Astrocyte of the cerebellum (primary cell): ENCODE measurements at places on chromosomes 7 and 10.

DNA sequence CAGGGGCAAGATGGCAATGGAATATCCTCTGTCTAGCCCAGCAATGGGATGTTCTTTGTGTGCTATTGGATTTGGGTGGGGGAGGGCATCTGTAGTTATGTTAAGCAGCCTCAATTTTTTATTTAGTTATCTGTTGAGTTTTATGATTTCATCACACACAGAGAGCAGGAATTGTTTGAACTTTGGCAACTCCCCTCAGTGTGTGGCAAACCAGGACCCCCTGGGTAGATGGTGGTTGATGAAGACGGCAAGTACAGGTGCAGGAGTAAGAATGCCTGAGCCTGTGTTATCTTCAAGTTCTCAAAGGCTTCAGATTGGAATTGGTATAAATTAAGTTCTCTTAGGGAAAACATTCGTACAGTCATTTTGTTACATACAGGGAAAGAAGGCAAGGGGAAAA is 142.4 kb upstream of the SAMD8 start:
- DNase-seq = no peak

DNA sequence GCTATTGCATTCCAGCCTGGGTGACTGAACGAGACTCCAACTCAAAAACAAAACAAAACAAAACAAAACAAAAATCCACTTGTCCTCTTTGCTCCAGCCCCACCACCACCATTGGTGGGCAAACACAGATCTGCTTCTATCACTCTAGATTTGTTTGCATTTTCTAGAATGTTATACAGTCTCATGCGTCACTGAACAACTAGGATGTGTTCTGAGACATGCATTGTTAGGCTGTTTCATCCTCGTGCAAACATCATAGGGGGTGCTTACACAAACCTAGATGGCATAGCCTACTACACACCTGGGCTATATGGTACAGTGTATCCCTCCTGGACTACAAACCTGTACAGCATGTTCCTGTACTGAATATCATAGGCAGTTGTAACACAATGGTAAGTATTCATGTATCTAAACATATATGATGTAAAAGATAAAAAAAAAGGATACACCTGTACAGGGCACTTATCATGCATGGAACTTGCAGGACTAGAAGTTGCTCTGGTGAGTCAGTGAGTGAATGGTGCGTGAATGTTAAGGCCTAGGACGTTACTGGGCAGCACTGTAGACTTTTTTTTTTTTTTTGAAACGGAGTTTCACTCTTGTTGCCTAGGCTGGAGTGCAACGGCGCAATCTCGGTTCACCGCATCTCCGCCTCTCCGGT is 45.3 kb downstream of the BTBD16 start:
- no peak for DNase-seq

DNA sequence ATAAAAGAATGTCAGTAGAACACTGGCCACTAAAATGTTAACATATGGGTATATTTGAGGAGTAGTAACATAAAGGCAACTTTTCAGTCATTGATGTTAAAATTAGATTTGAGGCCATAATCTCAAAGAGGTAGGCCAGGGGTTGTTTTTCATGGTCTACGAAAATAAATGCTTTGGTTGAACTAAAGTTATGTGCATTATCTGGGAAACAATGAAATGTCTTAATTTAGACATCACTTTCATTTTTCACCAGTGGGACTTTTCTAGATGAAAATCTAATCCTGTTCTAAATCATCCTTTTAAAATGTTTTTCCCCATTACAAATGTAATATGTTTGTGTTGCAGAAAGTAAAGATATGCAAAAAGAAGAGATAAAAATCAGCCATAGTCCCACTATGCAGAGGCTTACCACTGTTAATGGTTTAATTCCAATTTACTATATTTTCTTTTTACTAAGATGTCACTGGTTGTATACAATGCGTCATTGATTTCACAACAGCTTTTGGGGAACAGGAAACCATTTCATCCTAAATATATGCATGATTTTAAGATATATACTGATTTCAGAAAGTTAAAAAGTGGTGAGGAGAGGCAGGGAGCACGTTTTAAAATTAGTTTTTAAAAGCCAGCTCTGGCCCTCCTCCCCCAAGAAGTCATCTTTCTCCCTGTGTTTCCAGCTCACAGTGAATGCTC is 64.3 kb downstream of the ARID5B start:
- no peak for DNase-seq

DNA sequence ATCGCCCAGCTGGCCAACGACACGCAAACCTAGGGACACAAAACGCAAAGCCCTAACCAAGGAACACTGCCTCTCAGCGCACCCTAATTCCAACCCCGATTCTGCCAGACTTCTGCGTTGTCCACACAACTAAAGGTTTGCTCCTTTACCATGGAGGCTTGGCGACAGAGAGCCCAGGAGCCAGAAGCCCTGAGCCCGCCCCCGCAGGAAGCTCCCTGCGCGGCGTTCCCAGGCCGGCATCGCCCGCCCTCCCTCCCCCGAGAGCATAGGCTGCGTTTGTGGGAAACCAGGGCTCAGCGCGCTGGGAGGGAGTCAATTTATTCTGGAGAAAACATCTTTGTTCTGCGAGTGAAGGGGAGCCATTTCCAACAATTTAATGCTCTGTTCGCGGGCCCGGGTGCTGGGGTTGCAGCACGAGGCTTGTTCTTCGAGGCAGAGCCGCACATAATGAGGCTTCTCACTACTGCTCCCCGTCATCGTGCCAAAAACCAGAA is 103.9 kb downstream of the GRID1 start:
- DNase-seq = no peak

DNA sequence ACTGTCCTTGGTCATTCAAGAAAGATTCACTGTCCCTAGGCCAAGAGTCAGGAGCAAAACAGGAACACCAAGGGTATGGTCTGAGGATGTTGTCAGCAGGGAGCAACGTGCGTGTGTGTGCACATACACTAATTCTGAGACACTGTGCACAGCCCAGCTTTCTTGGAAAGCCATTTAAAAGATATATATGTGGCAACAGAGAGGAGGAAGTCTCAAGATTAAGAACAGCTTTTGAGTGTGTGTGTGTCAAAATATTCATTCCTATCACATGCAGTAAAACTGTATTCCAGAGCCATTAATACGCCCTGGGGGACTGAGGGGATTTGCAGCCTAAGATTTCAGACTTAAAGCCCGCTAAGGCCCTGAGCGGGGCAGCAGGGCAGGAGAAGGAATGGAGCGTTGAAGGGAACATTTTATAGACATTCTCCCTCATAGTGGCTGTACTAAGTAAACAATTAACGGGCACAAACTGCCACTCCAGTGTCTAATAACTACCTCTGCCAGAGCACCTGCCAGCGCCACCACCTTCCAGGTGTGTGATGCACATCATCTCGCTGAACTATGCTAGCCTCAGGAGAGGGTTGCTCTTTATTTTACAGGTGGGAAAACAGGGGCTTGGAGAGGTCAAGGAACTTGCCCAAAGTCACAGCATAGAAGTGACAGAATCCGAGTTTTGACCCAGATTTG is 2.0 kb downstream of the NOD1 start:
- DNase-seq = no peak
